ENCODE measurements at places on chromosomes 2 and 18. TPM values are rescaled to one million over a fixed set of nuclear protein-coding genes. Genes with fewer than 3 reads are reported as not detected.

DNA sequence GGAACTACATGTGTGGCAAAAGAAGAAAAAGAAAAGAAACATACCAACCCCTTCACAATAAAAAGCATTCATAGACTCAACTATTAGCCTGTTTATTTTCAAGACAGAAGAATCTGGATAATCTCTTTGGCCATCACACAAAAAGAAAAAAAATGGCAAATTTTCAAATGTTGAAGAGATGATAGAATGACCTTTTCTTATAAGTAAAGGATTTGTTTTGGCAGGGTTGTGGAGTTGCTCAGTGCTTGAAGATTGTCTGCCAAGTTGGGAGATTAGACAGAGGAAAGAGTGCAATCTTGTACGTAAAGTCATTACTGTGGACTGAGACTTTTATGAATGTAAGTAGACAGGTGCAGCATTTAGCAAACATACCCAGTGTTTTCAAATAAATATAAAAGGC is 18.5 kb upstream of the FAM171B start:
- no peak for DNase-seq

DNA sequence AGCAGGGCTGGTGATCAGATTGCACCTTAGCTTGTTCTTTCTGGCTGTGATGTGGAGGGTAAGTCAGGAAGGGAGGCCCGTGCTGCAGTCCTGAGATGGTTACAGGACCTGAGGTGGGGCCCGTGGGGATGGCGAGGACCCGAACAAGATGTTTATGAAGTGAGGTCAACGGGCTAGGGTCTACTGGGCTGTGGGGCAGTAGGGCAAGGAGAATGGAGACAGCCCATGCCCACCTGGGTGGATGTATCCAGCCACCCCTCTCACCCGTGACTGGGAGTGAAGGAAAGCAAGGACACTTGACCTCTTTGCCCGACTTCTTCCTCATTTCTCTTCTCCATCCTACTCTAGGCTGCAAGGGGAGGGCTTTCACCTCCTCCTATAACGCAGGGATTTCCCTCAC is 18.0 kb downstream of the PTMA start:
- DNase-seq = no peak

GRCh38 chr18:13643261-13643751 is 83.1 kb downstream of the FAM210A start:
- no peak for DNase-seq

GRCh38 chr18:52060607-52061304 is 279.2 kb upstream of the DCC start:
- no peak for DNase-seq

DNA sequence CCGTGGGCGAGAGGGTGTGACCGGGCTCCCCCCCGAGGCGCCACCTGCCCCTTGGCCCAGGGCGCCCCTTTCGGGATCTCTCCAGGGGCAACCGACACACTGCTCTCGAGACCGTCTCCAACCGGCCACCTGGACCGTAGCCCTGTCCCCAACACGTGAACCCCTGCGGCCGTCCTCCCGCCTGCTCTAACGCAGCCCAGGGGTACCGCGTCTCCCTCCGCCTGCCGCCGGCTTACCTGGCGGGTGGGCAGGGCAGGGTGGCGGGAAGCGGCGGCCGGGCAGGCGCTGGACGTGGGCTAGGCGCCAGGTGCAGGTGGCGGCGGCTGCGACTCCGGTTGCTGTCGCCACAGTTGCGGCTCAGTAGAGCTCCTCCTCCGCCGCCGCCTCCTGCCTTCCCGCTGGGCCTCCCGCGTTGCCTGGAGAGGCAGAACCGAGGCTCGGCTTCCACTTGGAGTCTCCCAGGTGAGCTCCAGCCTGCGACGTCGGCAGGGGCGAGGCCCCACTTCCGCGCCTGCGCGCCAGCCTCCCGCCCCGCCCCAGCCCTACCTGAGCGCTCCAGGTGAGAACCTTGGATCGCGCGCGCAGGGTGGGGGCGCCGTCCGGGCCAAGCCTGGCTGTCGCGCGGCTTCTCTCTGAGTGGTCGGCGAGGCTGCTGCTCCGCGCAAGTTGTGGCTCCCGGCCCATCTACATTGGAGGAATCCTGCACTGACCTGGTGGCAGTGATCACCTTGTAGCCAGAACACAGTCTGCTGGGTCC is at the start of gene GALNT3:
GALNT3 (minus strand) TSS at position 469 of the 757 bp plus-strand sequence. CDS start 23,547 bp downstream, outside the sequence.
- peak; percentile 49 for DNase-seq

DNA sequence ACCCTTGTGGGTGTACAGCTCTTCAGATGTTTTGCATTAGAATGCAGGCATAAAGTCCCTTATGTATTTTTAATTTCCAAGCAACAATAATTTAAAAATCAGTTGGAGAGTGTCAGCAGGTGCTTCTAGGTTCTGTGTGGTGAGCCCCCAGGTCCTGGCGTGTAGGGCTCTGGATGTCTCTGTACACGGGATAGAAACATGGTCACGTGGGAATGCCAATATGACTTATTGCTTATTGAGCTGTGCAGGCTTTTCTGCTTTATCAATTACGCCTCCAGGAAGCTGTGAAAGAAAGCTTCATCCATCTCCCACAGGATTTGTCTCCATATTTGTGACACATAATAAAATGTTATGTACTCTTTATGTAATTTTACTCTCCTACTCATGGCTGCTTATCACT is 37.8 kb downstream of the PRELID3A start:
- no peak for DNase-seq

- DNase-seq = no peak
Observed at GRCh38 chr18:13831864-13832508, 8.0 kb downstream of the MC5R start.

DNA sequence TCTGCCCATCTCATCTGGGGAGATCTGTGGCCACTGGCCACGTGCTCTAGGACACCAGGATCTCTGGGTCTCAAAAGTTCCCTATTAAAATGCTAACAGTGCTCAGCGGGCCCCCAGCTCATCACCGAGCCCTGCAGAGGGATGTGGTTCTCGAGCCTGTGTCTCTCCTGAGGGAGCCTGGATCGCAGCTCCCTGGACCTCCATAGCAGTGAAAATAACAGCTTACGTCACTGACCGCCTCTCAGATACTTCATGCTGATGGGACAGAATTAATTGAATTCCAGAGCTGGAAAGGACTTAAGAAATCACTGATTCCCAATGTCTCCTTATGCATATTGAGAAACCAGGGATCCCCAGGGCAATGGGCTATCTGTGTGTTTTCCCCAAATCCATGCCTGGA is 90.0 kb downstream of the GALR1 start:
- DNase-seq = no peak

DNA sequence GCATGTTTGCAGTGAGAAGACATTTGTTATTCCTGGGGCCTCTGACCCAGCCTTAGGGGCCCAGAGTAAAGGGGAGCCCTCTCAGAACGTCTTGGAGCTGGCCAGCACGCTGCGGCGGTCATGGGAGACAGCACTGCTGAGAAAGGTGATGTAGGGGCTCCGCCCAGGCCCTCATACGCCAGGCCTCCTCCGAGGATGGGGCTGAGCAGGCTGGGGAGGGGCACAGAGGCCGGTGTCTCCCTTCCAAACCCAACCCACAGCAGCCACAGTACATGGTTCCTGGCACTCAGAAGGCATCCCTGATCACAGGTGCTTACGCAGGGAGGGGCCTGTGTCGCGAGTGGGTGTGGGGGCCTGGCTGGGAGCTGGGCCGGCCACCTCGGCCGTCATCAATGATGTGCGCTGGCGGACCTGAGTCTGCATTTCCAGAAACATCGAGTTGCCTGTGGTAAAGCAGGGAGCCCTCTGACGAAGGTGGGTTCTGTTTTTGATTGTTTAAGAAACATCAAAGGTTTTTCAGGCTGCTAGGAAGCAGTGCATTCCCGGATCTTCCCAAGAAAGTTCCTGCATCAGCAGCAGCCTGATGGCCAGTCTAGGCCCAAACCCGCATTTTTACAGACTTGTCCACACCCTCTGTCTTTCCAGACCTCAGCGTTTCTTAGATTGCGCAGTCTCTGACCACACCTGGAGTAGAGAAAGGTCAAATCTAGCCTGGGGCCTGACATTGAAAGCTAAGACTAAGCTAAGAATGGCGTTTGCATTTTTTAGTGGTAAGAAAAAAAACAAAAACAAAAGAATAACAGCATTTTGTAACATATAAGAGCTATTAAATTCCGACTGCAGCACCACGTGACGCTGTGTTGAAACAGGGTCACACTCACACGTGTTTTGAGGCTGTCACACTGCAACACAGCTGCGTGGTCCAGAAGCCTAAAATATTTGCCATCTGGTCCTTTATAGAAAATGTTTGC is 51.2 kb upstream of the PXDN start:
- peak; percentile 80 for DNase-seq

GRCh38 chr2:27264753-27265535 is 2.1 kb upstream of the SLC30A3 start:
- peak; percentile 68 for DNase-seq

CNRIP1 gene
- total RNA-seq = 20.1 TPM

OSBPL6 gene
- total RNA-seq = 5.9 TPM

DYNAP gene
- total RNA-seq = not detected

ACTG2 gene
- 70.2 TPM for total RNA-seq

EVX2 gene
- not detected for total RNA-seq

Data from left lung (tissue), 14 donors.